Germinal center (tissue), 1 donor: ENCODE measurements at places on chromosomes 7 and 10.
A peak's percentile ranks its signal among the peaks of the same experiment; 100 is the strongest.

DNA sequence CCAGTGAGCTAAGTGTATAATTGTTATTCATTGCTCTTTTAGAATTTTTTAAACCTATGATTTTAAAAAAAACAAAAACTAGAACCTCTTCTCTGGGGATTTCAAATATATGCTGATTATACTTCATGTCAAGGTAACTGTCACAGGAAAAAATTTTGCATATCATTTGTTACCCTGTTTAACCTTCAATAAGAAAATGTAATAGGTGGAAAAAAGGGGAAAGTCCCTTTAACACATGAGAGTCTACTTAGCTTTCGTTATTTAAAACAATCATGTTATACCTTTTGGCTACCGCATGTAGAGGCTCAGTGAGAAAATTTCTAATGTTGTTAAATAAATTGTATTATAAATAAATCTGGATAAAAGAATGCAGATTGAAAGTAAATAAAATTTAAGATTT lies 190.1 kb upstream of the AKR1E2 start:
- DNase-seq, result peak; percentile 11

GRCh38 chr7:134031835-134032617 lies 95.1 kb upstream of the LRGUK start:
- DNase-seq, result no peak

- no peak for DNase-seq
Observed at GRCh38 chr10:101840102-101840684, 3.4 kb downstream of the KCNIP2 start.

GRCh38 chr7:74417419-74417971 lies 36.2 kb upstream of the GTF2IRD1 start:
- DNase-seq, result peak; percentile 86

- DNase-seq, result no peak
Observed at GRCh38 chr10:36942616-36943015, 182.8 kb upstream of the ANKRD30A start.

DNA sequence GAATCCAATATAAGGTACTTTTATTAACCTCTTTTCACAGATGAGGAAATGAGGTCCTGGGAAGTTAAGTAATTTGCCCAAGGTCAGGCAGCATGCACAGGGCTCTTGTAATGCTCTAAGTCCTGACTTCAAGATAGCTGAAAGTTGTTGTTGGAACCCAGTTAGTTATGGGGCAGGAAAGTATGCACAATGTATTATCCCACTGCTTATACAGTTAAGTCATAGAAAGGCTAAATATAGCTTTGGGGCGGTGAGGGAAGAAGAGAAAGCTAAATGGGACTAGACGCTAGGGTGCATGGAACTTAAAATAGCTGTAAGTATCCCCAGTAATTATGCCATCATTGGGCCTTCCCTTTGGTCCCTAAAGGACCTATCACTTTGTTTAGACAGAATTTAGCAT lies 9.2 kb downstream of the GLCCI1 start:
- DNase-seq, result no peak

DNA sequence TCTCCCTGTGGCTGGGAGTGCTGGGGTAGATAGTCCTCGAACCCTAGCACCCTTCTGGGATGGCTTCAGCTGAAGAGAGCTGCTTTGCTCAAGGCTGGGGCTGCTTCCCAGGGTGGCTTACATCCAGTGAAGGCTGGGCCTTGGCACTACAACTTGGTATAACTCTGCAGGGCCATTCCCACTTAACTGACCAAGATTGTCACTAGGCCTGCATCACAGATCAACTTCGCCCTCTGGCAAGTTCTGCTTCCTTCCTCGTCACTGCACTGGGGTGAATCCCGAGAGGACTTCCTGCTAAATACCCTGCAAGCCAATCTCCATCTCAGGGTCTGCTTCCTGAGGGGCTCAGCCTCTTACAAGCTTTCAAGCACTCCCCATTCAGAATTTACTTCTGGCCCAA lies 195.2 kb downstream of the DOCK4 start:
- no peak for DNase-seq

GRCh38 chr7:95684505-95684904 lies 87.8 kb upstream of the DYNC1I1 start:
- no peak for DNase-seq

GRCh38 chr7:35723011-35723410 lies 28.1 kb upstream of the HERPUD2 start:
- no peak for DNase-seq

- DNase-seq, result no peak
Observed at GRCh38 chr7:50300336-50300735, 4.2 kb upstream of the IKZF1 start.

DNA sequence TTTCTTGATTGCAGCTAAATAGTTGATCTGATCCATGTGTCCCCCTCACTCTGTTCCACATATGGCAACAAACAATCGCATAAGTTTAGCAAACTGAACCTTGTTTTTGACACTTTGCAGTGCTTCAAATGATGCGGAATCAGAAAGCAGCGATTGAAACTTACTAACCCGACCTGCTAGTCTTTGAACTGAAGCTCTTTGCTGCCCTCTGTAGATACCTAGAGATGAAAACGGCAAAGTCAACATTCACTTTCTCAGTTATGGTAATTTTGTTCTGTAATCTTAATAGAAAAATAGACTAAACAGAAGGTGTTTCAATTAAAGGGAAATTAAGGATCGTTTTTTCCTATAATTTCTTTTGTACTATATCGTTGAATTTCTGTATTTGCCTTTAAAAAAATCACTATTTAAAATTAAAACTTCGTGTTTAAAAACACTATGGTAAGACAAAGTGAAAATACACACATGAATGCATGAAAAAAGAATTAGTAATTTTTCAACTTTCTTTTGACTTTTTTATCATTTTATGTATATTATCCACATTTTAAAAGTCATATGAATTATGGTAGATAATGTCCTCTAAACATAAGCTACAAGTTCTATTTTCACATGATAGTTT lies 276.5 kb downstream of the MAGI2 start:
- DNase-seq, result no peak

GRCh38 chr7:107044347-107045194 lies at the start of gene PRKAR2B:
Gene PRKAR2B, plus strand, starts transcription at chr7:107044705. Its CDS starts 203 bp downstream, at chr7:107044908.
- peak; percentile 91 for DNase-seq

DNA sequence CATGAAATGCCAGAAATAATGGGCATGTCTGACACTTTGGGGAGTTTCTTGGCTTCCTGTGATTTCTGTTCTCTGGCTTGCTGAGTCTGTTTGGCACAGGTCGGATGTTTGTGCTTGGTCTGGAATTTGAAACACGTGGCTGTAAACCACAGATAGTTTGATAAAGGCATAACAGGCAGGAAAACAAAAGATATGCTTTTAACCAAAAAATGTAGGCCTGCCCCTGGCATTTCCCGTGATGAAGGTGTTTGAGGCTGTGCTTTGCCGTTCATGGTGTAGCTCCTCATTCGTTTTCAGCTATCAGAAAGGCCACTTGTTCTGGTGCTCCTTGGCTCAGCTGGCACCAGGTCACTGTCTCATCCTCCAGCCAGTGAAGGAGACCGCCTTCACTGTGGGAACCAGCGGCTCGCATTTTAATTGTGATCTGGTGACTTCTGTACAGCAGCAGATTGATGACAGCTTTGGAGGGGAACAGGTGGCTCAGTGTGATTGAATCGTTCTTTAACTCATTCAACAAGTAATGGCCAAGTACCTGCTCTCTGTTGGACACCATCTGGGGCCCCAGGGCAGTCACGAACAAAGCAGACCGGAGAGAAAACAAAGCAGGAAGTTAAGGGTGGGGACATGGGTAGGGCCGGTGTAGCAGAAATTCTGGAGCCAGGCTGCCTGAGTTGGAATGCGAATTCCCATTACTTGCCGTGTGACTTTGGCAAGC lies 111.5 kb downstream of the CCNY start:
- no peak for DNase-seq

DNA sequence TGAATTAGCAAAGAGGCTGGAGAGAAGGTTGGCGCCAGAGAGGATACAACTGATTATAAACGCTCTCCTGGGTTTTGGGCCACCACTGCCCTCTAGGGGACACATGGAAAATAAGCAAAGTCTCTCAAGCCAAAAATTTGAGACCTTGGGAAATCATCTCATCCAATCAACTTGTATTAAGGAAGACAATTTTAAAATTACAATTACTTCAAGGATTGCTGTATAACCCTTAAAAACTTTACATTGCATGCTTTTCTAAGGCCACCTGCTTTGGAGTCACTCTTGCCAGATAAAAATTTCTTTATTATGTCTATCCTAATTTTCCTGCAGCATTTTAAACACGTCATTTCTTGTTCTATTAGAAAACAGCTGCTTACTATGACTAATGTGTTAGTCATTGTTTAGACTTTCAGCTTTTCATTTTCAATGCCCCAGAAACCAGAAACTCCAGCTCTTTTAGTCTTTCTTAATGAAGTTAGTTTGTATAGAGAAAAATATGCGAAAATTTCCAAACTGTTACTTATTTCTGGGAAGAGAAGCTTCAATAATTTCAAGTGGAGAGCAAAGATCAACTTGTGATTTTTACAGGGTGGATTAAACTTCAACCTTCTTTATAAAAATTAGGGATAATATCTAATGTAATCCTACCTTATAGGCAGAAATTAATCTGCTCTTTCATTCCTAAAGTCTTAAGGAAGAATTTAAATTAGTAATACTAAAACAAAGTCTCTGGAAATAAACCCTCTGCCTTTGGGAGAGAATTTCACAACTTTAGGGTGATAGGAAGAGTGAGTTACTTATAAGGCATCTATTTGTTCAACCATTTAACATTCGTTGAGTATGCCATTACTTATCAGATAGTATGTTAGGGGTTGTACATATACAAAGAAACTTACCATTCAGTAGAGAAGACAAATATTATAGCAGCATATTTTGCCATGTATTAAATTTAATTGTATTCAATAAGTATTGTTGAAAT lies 20.6 kb upstream of the RHOBTB1 start:
- DNase-seq, result peak; percentile 44

GRCh38 chr10:1850971-1851527 lies 113.7 kb upstream of the ADARB2 start:
- no peak for DNase-seq

DNA sequence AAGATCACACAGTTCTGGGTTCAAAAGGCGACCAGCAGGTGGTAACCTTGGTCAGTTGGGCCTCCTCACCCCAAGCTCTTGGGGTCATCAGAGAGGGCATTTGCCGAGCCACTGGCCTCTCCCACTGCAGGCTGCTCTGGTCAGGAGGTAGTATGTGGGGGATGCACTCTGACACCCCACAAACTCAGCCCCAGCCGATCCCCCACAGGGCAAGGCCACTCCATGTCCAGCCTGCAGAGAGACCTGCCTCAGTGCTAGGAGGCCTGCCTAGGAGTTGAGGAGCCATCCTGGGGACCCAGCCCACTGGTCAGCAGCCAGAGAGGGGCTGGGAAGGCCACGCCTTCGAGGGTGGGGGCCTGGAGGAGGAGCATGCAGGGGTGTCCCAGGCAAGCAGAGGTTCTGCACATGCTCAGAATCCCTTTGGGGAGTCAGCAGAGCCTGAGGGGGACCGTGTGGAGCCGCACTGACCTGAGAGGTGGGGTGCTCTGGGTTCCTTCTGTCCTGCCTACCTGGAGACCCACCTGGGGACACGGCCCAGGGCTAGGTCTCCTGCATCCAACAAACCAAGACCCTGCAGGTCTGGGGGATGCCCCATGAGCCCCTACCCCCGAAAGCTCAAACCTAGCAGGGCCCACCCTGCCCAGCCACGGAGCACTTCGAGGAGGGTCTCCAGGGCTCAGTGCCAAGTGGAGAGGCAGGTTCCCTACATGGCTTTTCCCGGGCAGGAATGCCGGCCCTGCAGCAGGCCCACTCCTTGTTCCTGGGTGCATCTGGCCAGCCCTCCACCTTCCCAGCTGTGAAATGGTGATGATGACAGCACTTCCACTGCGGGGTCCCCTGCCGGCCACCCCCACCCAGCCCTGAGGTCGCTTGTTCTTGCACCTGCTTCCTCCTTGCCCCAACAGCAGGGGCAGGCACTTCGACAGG lies 58.5 kb downstream of the RASGEF1A start:
- DNase-seq, result no peak

DNA sequence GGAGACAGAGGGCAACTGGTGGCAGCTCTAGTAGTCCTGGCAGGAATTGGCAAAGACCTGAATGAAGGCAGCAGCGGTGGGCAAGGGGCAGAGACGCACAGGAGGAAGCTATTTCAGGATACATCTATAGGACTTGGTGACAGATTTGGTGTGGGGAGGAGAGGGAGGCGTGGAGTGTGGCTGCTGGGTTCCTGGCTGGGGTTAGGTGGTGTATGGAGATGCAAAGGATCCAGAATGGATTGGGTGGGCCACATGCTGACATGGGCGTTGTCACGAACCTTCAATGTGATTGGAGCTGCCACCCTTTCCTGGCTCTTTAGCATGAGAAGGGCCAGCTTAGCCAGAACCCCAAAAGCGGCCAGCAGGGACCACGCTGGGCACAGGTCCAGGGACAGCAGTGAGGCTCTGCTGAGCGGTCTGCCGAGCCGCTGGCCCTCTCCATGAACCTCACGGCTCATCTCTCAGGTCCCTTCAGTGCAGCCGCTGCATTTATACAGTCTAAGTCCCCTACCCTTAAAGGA lies 10.2 kb upstream of the ADCY1 start:
- no peak for DNase-seq

- peak; percentile 10 for DNase-seq
Observed at GRCh38 chr10:13272164-13272571, 27.7 kb downstream of the PHYH start.

DNA sequence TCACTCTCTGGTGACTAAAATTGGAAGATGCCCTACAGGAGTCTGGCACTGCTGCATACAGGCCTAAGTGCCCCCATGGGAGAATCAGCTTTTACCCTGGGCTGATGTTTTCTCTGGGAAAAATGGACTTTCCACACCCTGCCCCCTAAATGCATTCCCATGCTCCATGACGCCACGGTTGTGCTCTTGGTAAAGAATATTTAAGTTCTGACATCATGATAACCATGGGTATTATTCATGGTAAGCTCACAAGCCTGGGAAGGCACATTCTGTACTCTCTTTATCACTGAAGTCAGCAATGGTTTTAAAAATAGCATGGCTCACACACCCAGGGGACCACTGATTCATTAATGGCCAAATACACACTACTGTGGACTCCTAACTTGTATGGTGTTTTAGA lies 43.4 kb downstream of the HIPK2 start:
- DNase-seq, result no peak

- DNase-seq, result no peak
Observed at GRCh38 chr10:35027567-35027966, 62.6 kb downstream of the CUL2 start.

DNA sequence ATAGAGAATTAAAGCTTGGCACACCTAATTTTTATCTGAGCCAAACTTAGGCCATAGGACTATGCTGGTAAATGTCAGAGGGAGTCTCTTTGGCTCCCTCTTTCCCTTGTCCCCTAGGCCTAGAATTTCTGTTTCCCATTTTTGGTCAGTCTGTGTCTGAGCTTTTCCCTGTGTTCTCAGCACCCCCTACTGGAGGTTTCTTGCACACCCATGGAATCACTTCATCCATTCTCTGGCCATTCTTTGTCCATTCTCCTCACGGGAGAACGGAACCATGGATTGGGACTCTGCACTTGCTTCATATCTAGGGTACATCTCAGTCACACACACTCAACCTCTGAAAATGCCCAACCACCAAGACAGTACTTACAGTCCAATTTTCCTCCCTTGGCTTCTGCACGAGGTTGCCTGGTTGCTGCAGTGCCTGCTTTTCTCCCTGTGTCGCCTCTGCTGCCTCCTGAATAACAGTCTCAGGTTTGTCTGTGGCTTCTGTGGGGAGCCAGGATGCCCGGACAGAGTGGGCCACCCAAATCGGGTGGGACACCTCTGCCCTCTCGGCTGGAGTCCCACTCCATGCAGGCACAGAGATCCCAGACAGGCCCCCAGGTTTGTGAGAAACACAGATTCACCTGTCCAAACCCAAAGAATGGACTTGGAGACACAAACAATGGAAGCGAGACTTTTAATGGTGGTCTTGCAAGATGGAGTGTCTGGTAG lies 35.1 kb upstream of the DNAH11 start:
- no peak for DNase-seq

GRCh38 chr10:97780841-97781617 lies 9.2 kb upstream of the SFRP5 start:
- DNase-seq, result no peak

GRCh38 chr7:130758429-130759056 lies 24.5 kb upstream of the KLF14 start:
- DNase-seq, result peak; percentile 36
